Upper lobe of right lung (tissue), 1 donor: ENCODE measurements at places on chromosomes 3 and 15.

- no peaks in the 10 kb centered on the region for H3K4me1 ChIP-seq
- no peak overlapping the region for H3K4me3 ChIP-seq
- H3K36me3 ChIP-seq: no peaks in the 10 kb centered on the region
- no peak for DNase-seq
- no peaks in the 10 kb centered on the region for H3K27me3 ChIP-seq
Measured at GRCh38 chr3:14267976-14268375, 89.4 kb downstream of the LSM3 start.

- peaks cover 13% of the 10 kb centered on the region for H3K36me3 ChIP-seq
- H3K27ac ChIP-seq: no peak overlapping the region
- H3K4me1 ChIP-seq: no peaks in the 10 kb centered on the region
- no peak for DNase-seq
Measured at GRCh38 chr3:184238246-184238818, 8.9 kb downstream of the VWA5B2 start.

- H3K36me3 ChIP-seq: no peaks in the 10 kb centered on the region
- H3K27ac ChIP-seq: no peak overlapping the region
- H3K27me3 ChIP-seq: no peaks in the 10 kb centered on the region
- no peaks in the 10 kb centered on the region for H3K4me1 ChIP-seq
- H3K4me3 ChIP-seq: no peak overlapping the region
Measured at GRCh38 chr3:145471976-145472375, 689.0 kb downstream of the PLOD2 start.

GRCh38 chr3:11022115-11022514, 29.6 kb downstream of the SLC6A1 start:
- H3K4me1 ChIP-seq: no peaks in the 10 kb centered on the region
- no peak for DNase-seq
- H3K36me3 ChIP-seq: no peaks in the 10 kb centered on the region
- no peak overlapping the region for H3K4me3 ChIP-seq

GRCh38 chr3:10287936-10288574, 4.7 kb downstream of the GHRL start:
- H3K27ac ChIP-seq: no peak overlapping the region
- DNase-seq: no peak
- no peaks in the 10 kb centered on the region for H3K27me3 ChIP-seq
- H3K4me1 ChIP-seq: no peaks in the 10 kb centered on the region
- no peak overlapping the region for H3K4me3 ChIP-seq

GRCh38 chr15:52656412-52656811, 22.8 kb downstream of the ATOSA start:
- peak overlapping the region; percentile 31 for H3K27ac ChIP-seq
- H3K4me3 ChIP-seq: no peak overlapping the region
- H3K4me1 ChIP-seq: peaks cover 41% of the 10 kb centered on the region
- peaks cover 38% of the 10 kb centered on the region for H3K36me3 ChIP-seq
- H3K27me3 ChIP-seq: no peaks in the 10 kb centered on the region

DNA sequence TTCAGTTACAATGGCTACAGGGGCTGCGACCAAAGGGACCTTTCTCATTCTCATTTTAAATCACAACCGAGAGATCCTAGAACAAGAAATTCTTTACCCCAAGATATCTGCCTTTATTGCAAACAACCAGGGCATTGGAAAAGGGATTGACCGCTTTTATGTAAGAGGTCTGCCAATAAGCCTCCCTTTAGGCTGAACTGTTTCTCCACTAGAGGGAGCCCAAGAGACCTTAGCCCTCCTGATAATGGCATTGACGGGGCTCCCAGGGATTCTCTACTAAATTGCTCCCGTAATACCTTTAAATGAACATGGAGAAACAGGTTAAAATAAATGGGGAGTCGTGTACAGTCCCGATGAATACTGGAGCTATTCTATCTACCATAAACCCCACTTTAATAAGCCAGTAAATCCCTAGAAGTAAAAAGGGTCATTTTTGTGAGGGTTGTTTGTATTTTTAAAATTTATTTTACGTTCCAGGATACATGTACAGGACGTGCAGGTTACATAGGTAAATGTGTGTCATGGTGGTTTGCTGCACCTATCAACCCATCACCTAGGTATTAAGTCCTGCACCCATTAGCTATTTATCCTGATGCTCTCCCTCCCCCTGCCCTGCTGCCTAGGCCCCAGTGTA, 7.5 kb upstream of the IGSF10 start:
- no peak overlapping the region for H3K4me3 ChIP-seq
- no peak overlapping the region for H3K27ac ChIP-seq
- H3K36me3 ChIP-seq: no peaks in the 10 kb centered on the region
- DNase-seq: no peak
- no peaks in the 10 kb centered on the region for H3K27me3 ChIP-seq
- H3K4me1 ChIP-seq: no peaks in the 10 kb centered on the region

DNA sequence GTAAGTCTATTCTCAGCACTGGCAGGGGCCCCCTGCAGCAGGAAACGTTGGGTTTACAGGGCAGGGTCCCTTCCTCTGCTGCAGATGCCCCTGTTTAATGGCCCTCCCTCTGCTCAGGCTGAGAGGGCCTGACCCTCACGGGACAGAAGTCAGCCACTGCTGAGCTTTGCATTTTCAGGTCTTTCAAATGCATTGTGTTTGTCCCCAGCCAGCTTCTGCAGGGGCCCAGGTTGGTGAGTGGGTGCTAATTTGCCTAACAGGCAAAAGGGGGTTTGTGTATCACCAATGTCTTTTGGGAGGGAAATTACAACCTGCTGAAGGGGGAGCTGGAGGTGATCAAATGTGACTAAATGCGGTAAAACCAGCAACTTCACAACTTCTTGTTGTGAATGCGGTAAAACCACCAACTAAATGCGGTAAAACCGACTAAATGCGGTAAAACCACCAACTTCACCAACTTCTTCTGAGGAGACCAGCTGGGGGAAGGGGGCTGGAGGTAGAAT, 44.8 kb upstream of the UBE2E1 start:
- H3K4me1 ChIP-seq: no peaks in the 10 kb centered on the region
- no peak overlapping the region for H3K4me3 ChIP-seq
- no peak overlapping the region for H3K27ac ChIP-seq
- DNase-seq: no peak
- H3K36me3 ChIP-seq: no peaks in the 10 kb centered on the region
- H3K27me3 ChIP-seq: no peaks in the 10 kb centered on the region

- H3K4me3 ChIP-seq: no peak overlapping the region
- H3K4me1 ChIP-seq: no peaks in the 10 kb centered on the region
- DNase-seq: no peak
- no peaks in the 10 kb centered on the region for H3K36me3 ChIP-seq
Measured at GRCh38 chr15:79724312-79724711, 172.5 kb downstream of the MTHFS start.
